ENCODE measurements at places on chromosomes 12 and 14.

DNA sequence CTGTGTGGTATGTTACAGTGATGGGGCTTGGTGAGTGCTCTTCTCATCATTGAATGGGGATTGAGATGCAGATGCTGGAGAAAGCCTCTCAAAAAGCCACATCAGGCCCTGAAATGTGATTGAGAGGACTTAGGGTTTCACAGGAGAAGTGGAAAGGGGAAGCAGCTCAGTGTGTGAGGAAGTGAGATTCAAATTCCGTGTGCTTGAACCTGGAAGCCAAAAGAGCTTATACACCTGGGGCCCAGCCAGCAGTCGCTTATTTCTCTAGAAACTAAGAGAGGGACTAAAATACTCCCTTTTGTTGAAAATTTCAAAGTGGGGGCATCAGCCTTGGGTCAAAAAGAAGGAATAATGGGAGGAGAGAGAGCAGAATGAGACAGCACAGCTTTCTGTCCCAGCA is 39.1 kb upstream of the GZMB start:
- ATAC-seq = no peak

DNA sequence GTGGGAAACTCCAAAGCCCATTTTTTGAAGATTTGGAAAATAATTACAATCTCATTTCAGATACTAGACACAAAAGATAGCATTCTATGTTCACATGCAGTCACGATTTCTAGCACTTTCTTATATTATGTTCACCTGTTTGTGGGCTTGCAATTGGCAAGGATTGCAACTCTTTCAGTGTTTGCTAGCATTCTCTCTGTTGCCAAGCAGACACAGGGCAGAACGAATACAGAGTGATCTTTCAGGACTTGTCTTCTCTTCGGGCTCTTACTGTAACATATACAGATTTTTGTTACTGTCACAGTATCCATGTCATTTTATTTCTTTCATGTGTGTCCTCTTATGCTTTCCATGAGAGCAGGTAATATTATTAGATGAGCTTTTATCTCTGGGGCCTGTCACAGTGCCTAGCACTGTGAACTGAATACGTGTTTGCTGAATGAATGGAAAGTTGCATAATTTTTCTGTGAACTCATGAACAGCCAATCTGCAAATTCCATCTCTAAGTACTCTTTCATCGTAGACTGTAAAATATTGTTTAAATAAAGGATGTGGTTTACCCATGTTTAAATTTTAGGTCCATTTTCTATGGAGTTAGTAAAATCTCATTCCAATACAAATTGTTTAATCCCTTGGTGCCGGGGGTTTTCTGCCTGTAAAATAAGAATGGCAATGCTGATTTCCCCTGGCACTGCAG is 105.1 kb downstream of the BMP4 start:
- ATAC-seq = no peak

DNA sequence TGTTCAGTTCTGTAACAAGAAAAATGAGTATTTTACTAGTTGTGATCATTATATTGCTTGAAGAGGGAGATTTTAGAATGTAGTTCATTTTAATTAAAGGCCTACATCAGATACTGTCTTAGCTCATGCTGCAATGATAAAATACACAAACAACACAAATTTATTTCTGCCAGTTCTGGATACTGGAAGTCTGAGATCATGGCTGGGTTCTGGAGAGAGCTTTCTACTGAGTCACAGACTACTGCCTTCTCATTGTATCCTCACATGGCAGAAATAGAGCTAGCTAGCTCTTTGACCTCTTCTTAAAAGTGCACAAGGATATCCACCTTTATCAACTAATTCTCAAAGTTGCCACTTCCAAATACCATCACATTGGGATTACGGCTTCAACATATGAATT is 53.8 kb downstream of the MIS18BP1 start:
- no peak for ATAC-seq

GRCh38 chr14:96922986-96923385 is 125.8 kb downstream of the VRK1 start:
- ATAC-seq = no peak

- ATAC-seq = no peak
Measured at GRCh38 chr12:20493934-20494333, 125.6 kb downstream of the PDE3A start.

- ATAC-seq = no peak
Measured at GRCh38 chr12:106434526-106434925, 77.0 kb downstream of the POLR3B start.

DNA sequence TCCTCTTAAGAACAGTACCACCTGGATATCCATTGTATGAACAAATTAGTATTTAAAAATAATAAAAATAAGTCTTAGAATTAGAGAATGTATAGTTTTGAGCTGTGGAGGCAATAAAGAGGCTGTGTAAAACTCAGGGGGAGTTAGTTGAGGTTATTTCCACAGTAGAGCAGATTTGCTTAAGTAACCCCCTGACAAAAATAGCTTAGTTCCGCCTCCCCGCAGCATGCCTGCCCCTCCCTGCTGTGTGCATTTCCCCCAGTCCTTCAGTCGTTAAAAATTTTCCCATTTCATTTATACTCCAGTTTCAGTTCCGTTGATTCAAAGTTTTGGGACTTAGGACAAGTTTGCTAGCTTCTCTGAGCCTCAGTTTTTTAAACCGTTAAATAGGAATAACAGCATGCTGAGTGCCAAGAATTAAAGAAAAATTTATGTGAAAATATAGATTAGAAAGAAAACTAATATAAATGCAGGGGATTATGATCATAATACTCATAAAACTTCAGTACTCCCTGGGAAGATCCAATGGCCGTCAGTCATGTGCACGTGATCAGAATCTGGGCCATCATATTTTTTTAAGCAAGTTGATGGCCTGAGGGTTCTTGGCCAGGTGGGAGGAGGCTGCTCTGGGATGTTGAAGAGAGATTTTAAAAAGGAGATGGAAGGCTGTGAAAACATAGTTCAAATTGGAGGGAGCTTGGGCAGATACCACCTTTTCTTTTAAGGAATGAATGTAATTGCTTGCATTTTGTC is 14.5 kb upstream of the SLC38A2 start:
- ATAC-seq = no peak

- ATAC-seq = no peak
Measured at GRCh38 chr12:110170535-110171185, 46.5 kb downstream of the IFT81 start.

DNA sequence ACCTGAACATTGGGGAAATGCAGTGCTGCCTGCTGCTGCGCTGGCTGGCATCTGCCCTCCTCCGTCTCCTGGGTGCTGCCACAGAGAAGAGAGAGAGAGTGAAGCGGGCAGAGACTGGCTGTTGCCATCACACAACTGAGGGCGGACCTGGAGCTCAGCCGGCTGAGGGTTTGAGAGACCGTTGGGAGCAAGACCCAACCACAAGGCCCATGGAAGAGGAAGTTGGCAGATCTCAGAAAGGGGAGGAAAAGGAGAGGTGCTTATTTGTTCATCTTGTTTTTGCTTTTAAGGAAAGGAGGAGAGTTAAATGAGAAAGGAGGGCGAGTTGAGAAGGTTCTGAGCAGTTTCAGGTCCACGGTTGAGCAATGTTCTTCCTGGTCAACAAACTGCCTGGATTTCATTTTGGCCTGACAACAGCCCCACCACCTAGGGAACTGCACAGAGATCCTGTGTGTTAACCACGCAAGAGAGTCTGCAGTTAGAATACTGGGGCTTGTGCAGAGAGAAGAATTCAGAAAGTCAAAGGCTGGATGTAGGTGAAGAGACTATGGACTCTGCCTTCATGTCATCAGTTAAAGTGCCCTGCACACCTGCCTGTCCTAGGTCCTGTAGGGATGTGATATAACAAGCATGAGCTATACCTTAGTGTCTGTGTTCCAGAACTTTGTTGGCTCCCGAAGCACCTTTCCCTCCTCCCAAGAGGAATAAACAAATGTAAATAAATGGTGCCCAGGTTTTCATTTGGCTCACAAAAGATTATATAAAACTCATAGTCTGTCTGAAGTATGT is 124.6 kb downstream of the ETV6 start:
- no peak for ATAC-seq

GRCh38 chr14:22556990-22557623 is 31.9 kb downstream of the DAD1 start:
- ATAC-seq = peak; percentile 13

GRCh38 chr14:33449703-33450395 is 501.0 kb downstream of the EGLN3 start:
- ATAC-seq = no peak

All from activated T-helper 17 cell treated with anti-CD3 and anti-CD28 coated beads, Interleukin-2, amount 50 U/mL, for 72 hours (primary cell).